Activated CD4-positive, CD25-positive, alpha-beta regulatory T cell (primary cell): ENCODE measurements at places on chromosomes 1 and 21.

- no peak for DNase-seq
These were observed 30.0 kb upstream of the FGGY start for GRCh38 chr1:59266927-59267293.

DNA sequence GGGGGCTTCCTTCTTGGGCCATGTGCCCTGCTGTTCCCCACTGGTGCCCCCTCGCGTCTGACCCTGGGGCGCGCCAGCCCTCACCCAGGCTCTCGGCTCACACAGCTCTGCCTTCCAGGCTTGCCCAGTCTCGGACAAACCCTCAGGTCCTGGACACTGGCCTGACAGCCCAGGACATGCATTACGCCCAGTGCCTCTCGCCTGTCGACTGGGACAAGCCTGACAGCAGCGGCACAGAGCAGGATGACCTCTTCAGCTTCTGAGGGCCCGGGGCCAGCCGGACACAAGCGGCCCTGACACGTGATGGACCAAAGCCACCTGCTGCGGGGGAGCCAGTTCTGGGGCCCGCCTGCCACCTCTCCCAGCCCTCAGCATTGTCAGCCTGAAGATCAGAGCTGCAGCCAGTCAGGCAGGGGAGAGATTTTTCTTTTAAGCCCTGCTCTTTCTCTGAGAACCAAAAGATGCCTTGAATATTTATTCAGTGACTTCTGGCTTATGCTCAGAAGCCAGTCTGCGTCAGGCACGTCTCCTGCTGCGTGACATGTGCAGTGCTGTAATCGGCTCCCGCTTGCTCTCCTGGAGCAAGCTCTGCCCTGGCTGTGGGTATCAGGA lies 23.4 kb downstream of the LDLRAP1 start:
- DNase-seq = no peak

DNA sequence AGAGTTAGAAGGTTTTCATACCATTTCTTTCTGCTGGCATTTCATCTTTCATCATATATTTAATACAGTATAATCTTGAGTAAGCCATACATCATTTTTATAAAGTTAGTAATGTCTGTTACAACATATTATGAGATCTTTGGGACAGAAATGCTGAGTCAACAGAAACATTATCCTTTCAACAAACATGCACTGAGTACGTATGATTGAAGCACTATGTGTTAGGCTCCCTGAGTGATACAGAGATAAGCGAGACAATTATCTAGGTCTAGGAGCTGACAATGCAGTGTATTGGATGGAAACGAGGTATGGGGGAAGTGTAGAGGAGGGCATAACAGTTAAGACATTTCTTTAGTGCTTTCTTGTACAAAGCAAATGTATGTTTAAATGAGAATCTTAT lies 19.7 kb upstream of the GPR52 start:
- no peak for DNase-seq

- no peak for DNase-seq
These were observed 116.9 kb upstream of the TIAM1 start for GRCh38 chr21:31460980-31461379.

DNA sequence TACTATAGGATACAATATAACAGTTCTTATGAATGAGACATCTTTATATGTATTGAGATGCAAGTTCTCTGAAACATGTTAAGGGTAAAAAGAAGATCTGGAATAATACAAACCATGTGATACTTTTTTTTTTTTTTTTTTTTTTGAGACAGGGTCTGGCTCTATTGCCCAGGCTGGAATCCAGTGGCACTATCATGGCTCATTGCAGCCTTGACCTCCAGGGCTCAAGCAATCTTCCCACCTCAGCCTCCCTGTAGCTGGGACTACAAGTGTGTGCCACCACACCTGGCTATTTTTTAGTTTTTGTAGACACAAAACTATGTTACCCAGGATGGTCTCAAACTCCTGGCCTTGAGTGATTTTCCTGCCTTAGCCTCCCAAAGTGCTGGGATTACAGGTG lies 22.1 kb upstream of the MCL1 start:
- no peak for DNase-seq

DNA sequence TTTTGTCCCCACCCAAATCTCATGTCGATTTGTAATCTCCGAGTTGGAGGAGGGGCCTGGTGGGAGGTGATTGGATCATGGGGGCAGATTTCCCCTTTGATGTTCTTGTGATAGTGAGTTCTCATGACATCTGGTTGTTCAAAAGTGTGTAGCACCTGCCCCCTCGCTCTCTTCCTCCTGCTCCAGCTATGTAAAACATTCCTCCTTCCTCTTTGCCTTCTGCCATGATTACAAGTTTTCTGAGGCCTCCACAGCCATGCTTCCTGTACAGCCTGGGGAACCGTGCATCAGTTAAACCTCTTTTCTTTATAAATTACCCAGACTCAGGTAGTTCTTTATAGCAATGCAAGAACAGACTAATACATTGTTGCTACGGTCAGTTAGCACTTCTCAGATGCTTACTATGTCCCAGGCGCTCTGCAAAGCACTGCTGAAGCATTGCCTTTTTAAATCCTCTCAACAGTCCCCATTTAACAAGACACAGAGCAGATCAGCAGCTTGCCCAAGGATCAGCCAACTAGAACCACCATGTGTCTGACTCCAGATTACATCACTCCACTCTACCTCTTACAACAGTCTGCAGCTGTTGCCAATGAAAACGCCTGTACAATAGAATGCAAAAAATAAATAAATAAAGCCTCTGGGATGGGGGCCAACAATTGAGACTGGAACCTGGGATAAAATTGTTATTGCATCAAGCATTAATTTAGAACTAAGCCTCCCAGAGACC lies 52.4 kb upstream of the USP1 start:
- no peak for DNase-seq

DNA sequence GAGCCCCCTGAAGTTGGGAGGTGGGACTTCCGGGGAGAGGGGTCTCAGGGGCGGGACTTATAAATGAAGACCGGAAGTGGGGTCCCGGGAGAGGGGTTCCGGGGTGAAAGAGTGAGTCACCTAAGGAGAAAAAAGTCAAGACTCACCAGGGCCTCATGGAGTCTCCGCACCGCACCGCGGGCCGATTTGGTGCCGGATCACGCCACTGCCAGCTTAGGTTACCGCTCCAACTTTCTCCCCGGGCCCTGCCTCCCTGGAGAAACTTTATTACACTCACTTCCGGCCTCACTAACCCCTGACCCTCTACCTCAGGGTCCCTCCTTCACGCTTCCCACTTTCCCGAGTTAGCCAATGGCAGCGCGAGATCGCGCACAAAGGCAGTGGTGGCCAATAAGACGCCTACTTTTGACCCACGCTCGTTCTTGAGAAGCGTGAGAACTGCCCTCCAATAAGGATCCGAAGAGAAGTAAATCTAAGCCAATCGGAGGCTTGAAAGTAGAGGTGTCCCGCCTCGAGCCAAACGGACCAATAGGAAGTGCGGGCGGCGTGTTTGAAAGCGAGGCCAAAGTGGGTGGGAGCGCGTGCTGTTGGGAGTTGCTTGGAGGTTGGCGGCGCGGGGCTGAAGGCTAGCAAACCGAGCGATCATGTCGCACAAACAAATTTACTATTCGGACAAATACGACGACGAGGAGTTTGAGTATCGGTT lies at the start of gene CKS1B:
CKS1B (plus strand) TSS at position 580 of the 706 bp plus-strand sequence; CDS start at position 645, 65 bp downstream.
- peak; percentile 84 for DNase-seq

DNA sequence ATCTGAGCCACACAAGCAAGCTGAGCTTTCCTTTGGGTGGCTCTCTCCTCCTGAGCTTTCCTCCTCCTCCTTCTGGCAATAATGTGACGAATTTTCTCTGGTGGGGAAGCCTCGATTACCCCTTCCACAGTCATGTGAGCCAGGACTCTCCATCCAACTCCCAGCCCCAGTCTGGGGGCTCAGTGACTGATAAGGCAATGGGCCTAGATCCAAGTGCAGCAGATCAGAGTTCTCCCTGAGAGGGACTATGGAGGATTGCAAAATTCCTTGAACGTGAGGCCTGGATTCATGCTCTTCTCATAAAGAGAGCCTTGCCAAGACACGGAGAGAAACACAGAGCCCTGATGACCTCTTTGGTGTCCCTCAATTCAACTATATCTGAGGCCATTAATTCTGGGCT lies 31.3 kb upstream of the TRIM67 start:
- no peak for DNase-seq

DNA sequence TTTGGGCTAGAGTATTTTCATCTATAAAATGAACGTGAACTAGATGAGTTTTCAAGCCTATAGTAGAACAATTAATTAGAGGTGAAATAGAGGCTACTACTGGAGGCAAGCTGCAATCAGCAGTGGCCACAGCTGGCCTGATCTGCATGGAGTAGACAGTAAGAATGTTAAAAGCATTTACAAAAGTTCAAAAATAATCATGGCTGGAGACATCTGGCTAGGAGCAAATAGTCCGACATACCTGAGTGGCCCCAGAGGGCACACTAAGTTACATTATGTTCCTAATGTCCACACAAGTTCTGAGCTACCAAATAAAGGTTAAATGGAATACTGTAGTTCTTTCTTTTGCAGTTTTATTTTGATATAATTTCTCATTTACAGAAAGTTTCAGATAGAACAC lies 28.0 kb downstream of the MPZL1 start:
- DNase-seq = no peak

DNA sequence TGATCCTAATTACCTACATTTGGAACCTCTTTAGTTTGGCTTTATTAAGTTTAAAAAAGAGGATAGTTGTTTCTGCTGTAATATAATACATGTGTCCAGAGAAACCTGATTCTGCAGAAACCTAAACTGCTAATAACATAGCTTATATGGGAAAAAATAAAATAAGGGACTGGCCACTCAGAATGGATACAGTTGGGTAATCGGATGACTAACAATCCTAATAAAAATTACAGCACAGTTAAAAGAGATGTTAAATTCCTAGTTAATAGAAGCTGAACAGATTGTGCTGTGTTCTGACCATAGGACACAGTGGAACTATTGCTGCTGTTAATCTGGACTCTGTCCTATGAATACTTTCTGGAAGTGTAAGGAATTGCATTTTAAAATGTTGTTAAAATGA lies 16.0 kb downstream of the ARV1 start:
- no peak for DNase-seq

DNA sequence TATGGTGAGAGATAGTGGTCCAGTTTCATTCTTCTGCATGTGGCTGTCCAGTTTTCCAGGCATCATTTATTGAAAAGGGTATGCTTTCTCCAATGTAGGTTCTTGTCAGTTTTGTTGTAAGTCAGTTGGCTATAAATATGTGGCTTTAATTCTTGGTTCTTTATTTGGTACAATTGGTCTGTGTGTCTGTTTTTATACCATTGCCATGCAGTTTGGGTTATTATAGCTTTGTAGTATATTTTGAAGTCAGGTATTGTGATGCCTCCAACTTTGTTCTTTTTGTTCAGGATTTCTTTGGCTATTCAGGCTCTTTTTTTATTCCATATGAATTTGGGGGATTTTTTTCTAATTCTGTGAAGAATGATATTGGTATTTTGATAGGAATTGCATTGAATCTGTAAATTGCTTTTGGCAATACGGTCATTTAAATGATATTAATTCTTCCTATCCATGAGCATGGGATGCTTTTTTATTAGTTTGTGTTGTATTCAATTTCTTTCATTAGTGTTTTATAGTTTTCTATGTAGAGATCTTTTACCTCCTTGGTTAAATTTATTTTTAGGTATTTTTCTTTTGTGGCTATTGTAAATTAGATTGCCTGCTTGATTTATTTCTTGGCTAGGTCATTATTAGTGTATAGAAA lies 3.3 kb downstream of the DNAH14 start:
- no peak for DNase-seq

GRCh38 chr1:25695090-25695770 lies 78.6 kb downstream of the MAN1C1 start:
- DNase-seq = no peak

- DNase-seq = no peak
These were observed 49.5 kb upstream of the S1PR1 start for GRCh38 chr1:101187297-101187696.

DNA sequence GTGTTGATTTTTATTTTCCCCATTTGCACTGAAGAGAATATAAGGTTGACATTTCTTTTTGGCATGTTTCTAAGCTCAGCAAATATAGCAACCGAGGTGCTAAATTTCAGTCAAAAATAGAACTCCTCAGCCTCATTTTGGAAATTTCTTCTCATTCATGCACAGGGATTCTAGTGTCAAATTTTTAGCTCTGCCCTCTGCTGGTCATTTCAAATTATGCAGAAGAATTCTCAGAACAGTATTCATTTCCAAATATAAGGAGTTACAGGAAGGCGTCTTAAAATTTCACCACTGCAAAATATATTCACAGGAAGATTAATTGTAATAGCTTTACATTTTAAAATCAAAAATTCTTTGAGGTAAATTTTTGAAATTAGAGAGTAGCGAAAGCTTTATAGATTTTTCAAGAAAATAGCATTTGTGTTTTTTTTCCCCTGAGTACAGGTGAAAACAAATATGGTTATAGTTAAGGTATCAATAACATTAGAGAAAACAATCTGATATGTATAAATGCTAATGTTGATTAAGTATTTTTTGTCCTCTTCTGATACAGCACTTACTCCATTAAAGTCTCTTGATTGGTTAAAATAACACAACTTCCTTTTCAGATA lies 57.9 kb downstream of the FMN2 start:
- no peak for DNase-seq
